Activated naive CD4-positive, alpha-beta T cell treated with Interleukin-2 at 50 U/mL for 16 hours (primary cell): ENCODE measurements at places on chromosomes 12 and 14.

GRCh38 chr12:100171248-100171647 lies 28.6 kb upstream of the BLTP3B start:
- no peak for DNase-seq

- DNase-seq, result no peak
Observed at GRCh38 chr12:127750076-127750840, 516.7 kb upstream of the TMEM132C start.

DNA sequence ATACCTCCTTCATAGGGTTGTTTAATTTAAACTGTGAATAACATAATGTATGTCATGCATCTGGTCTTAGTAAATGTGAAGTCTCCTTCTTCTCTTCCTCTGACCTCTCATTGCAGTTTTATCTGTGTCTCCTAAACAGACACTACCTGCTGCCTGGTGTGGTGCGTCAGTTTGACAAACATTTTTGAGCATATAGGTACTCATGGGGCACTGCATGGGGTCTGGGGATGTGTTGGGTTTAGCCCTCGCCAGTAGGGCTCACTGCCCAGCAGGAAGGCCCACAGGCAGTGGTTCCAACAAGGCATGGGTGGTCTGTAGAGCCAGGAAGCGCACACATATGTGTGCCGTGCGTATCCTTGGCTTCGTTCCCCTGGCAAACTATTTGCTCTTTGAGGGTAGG lies 3.0 kb upstream of the CEBPE start:
- no peak for DNase-seq

- DNase-seq, result no peak
Observed at GRCh38 chr12:109179927-109180326, 63.5 kb downstream of the ACACB start.

- no peak for DNase-seq
Observed at GRCh38 chr12:75960086-75960910, 71.3 kb downstream of the PHLDA1 start.

DNA sequence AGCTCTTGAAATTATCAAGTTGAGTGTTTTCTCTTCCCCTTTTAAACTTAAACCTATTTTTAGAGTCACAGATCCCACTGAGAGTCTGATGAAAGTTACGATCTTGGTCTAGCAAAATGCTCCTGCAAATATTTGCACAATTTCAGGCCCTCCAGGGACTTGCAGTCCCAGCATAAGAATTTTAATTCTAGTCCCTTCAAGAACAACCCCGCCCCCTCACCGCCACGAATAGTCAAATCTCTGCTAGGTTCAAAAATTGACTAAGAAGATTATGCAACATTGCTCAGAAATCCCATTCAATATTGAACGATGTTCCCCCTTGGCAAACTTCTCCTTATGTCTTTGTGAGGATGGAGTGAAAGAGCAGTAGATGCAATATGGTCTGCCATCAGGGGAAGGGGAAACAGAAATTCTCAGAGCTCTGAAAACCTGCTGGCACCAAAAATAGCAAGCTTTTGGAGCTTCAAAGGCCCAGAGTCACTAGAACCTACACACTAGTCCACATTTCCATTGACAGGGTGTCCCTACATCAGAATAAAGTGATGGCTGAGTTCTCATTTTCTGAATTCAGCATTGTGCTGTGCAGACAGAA lies 127.5 kb upstream of the CCDC175 start:
- no peak for DNase-seq

DNA sequence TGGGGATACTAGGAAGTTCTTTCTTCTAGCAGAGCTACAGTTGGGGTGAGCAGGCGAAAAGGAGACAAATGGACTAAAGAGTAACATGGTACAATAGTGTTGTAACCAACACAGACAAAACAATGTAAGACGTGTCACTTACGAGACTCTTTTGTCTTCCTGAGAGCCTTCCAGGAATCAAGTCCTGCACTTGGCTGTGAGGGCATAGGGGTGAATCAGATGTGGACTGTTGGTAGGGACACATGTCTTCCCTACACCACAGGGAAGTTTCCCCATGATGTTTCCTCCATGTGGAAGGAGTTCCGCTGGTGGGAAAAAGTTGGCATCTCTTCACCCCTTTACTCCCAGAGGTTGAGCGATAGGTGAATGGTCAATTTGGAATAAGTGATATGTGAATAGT lies 364.7 kb downstream of the NUAK1 start:
- no peak for DNase-seq

- no peak for DNase-seq
Observed at GRCh38 chr12:115030017-115030416, 346.0 kb upstream of the TBX3 start.
